ENCODE measurements at places on chromosomes 7 and 10.

DNA sequence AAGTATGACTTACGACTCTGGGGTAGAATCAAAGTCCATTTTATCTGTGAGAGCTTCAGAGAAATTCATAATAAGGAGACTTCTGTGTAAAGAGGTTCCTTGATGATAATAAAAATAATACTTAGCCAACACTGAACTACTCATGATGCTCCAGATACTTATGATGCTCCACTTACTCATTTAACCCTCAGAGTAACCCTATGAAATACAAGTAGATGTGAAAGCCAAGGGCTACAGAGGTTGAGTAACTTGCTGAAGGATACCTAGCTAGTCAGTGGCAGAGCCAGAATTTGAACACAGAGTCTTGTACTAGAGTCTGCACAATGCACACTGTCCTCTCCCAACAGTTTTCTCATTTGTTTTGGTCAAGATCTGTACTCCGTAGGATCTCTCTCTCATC is 89.5 kb downstream of the HECW1 start:
- DNase-seq, result no peak

DNA sequence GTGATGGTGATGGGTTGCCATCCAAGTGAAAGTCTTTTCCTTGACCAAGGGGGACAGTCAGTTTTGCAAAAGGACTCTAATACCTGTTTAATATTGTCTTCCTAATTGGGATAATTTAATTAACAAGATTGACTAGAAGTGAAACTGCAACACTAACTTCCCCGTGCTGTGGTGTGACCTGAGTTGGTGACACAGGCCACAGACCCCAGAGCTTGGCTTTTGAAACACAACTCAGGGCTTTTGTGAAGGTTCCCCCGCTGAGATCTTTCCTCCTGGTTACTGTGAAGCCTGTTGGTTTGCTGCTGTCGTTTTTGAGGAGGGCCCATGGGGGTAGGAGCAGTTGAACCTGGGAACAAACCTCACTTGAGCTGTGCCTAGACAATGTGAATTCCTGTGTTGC is 6.9 kb downstream of the PPIF start:
- DNase-seq, result no peak

GRCh38 chr7:125119559-125120115 is 190.0 kb upstream of the POT1 start:
- DNase-seq, result no peak

GRCh38 chr10:35387768-35388167 is 51.5 kb downstream of the CCNY start:
- DNase-seq, result no peak

Measured in stimulated activated CD8-positive, alpha-beta memory T cell treated with anti-CD3 and anti-CD28 coated beads, Interleukin-2, amount 100 ng/mL, for 48 hours (primary cell).